ENCODE measurements at places on chromosomes 6 and 20.

GRCh38 chr6:167973148-167973885 is 24.2 kb upstream of the KIF25 start:
- no peak for DNase-seq

- no peak for DNase-seq
These were observed 129.5 kb upstream of the SUPT3H start for GRCh38 chr6:45507186-45507585.

DNA sequence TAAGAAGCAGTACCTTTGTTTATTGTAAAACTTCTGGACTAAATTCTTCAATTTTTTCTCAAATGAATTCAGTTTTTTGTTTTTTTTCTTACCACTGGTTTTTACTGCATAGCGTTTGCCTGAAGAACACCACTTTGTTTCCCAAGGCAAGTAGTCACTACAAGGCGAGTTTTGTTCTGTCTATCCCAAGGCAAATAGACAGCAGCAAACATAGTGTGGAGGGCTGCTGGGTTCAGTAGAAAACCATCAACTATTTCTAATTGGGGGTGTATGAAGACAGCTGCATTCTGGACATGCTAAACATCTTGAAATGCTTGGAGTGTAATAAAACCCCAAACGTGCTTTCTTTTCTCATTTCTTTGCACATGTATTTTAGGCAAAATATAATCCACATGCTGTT is 197.4 kb downstream of the ESR1 start:
- DNase-seq: no peak

DNA sequence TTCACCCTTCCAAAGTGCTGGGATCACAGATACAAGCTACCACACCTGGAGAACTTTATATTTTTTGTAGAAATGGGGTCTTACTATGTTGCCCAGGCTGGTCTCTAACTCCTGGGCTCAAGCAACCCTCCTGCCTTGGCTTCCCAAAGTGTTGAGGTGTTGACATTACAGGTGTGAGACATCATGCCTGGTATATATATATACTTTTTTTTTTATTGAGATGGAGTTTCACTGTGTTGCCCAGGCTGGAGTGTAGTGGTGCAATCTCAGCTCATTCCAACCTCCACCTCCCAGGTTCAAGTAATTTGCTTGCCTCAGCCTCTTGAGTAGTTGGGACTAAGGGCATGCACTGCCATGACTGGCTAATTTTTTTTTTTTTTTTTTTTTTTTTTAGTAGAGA is 5.4 kb downstream of the FKBP5 start:
- DNase-seq: no peak

DNA sequence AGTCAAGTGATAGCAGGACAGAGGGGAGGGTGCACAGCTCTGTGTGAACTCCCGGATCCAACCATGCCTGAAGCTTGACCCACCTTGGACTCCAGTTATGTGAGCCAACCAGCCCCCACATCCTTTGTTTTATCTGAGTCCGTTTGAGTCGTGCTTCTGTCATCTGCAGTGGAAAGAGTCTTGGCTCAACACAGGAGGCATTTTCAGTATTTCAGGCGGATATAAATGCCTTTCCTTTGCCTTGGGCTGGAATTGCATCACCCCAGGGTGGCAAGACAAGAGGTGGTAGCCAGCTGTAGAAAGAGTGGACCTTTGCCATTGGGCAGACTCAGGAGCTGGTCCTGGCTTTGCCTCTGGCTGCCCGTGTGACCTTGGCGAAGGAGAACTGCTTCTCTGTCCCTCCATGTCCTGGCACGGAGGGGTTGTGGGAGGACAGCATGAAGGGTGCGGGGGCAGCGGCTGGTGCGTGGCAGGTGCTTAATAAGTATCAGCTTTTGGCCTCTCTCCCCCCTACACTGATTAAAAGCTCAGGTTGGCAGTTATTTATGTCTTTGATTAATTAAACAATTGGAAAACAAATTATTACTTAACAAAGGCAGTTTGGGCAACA is 42.6 kb upstream of the APCDD1L start:
- DNase-seq: no peak

DNA sequence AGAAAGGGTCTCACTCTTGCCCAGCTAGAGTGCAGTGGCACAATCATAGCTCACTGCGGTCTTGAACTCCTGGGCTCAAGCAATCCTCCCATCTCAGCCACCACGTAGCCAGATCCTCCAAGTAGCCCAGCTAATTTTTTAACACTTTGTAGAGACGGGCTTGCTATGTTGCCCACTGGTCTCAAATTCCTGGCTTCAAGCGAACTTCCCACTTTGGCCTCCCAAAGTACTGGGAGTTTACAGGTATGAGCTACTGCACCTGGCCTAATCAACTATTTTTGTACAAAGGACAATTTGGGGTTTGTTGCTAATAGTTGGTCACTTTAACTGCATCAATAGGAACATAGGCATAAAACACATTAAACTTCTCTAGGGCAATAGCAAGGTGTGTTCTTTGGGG is 29.9 kb upstream of the SYNCRIP start:
- DNase-seq: no peak

- DNase-seq: no peak
These were observed 29.7 kb downstream of the VPS52 start for GRCh38 chr6:33241968-33242367.

DNA sequence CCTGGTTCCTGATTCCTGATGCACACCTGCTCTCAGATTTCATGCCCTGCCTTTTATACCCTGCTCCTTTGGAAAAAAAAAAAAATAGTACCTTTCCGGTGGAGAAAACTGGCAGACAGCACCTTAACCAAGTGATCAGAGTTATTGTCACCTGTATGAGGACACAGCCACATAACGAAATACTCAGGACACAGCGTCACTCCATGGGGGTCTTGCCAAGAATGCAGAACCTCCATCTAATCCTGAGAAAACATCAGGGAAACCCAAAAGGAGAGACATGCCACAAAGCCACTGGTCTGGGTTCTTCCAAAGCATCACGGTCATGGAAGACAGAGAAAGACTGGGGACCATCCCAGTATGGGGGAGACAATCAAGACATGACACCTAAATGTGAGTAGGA is 29.1 kb downstream of the BFSP1 start:
- DNase-seq: no peak

DNA sequence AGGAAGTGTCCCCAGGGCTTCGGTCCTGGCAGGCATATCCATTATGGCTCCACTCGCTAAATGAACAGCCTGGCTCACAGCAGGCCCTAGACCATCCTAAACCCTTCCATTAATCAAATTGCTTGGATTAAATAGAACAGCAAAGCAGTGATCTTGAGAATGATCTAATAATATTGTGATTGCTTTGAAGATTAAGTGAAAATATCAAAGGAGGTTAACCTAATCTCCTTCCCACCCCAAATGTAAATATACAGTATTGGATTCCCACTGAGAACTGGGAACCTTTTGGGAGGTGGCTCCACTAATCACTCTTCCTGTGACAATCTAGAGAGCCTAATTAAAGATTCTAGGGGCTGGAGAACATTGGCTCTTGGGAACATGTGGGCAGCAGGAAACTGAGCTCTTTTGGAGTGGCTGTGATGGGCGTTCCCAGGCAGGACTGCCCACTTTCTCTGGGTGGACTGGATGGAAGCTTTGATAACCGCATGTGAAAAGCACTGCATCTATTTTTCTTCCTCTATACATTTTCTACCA is 68.3 kb upstream of the FRMD1 start:
- DNase-seq: no peak

DNA sequence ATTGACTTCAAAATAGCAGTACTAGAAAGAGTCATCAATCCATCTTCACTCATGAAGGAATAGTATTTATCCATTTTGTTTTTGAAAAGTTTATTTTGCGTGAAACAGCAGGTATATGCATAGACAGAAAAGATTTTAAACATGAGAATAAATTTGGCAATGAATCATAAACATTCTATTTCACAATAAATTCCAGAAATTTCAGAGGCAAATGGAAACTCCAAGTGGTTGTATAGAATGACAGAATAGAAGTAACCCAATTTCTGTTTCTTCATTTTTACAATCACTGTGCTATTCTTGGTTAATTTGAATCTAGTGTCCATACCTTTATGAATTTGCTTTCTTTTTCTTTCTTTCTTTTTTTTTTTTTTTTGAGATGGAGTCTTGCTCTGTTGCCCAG is 173.0 kb upstream of the ECI2 start:
- no peak for DNase-seq

- no peak for DNase-seq
These were observed 8.2 kb downstream of the PPP1R14C start for GRCh38 chr6:150150821-150151646.

DNA sequence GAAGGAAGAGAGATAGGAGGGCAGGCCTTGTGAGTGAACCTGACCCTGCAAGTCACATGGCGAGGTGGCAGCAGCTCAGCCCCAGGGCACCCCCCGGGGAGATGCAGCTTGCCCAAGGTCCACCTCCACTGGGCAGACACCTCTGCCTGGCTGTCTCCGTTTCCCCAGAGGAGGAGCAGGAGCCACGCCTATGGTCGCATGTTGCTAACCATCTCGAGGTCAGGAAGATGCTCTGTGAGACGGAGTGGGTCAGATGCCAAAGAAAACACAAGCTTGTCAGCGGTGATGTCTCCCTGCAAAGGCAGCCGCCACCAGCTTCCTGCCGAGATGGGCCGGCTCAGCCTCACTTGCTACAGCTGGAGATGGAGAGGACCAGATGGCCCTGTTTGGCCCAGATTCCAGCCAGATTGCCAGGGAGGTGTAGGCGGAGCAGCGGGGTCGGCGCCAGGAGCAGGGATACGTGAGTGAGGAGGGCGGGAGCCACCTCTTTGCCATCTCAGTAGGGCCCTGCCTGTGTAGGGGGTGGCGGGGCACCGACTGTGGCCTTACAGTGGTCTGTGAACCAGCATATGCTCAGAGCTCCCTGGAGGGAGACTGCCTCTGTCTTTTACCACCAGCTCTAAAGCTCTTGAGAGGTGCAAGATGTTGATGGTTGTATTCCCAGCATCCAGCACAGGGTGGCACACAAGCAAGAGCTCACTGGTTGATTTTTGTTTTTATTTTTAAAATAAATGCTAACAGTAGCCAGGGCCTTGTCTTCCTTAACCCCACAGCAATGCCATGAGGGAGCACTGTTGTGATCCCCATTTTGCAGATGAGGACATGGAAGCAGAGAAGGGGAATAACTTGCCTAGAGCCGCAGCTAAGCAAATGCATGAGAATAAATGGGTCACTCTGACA is 42.9 kb upstream of the FAM83D start:
- peak; percentile 95 for DNase-seq

GRCh38 chr6:169274781-169275180 is 21.1 kb upstream of the THBS2 start:
- no peak for DNase-seq

- DNase-seq: peak; percentile 78
These were observed 33.1 kb upstream of the LCA5 start for GRCh38 chr6:79570129-79571029.

- DNase-seq: no peak
These were observed 370.8 kb upstream of the JAG1 start for GRCh38 chr20:11044561-11044960.

DNA sequence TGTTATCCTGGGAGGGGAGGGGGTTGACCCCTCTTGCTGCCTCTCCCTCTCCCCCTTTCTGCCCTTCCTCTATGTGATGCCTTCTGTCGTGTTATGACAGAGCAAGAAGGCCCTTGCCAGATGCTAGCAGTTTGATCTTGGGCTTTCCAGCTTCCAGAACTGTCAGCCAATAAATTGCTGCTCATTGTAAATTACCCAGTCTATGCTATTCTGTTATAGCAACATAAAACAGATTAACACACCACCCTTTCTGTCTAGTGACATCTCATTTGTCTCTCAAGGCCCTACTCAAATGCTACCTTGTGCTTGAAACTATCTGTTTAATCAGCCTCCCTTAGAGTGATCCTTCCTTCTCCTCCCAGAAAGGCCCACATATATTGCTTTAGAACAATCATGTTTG is 16.4 kb upstream of the MAP3K4 start:
- DNase-seq: no peak

- DNase-seq: no peak
These were observed 897 bp downstream of the CD2AP start for GRCh38 chr6:47478233-47479139.

DNA sequence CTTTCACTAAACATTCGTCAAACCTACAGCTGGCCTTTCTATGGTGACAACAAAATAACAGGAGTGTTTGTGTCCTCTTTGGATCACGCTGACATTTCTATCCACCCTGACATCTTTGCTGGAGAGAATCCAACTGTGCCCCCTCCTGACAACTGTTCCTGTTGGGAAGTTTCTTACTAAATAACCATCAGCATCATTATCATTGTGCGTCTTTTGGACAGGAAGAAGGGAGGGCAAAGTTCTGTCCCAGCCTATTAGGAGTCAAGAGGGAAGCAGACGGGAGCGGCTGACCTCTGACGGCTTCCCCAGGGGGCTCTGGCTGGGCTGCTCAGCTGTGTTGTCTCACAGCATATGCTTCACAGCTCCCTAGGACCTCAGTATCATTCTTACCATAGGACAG is 195.9 kb upstream of the SULF2 start:
- no peak for DNase-seq

GRCh38 chr6:18207438-18207837 is 52.2 kb downstream of the KDM1B start:
- DNase-seq: no peak

DNA sequence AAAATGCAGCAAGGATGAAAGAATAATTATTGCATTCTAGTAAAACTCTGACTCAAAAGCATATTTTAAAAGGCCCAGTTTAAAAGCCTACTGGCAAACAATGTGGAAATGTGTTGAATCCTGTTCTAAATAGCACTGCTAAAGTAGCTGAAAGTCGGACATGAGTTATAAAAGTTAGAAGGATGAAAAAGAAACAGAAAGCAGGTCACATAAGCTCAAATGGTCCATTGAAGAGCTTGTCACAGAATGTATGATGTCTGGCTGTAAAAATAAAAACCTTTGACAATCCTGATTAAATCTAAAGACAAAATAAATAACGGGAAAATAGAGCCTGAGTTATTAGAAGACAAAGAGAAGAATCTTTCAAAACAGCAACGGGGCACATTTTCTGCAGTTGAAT is 218.6 kb upstream of the UFL1 start:
- no peak for DNase-seq

- no peak for DNase-seq
These were observed 125.8 kb downstream of the C6orf118 start for GRCh38 chr6:165183496-165184140.

- no peak for DNase-seq
These were observed 8.1 kb upstream of the FAM50B start for GRCh38 chr6:3841066-3841454.

DNA sequence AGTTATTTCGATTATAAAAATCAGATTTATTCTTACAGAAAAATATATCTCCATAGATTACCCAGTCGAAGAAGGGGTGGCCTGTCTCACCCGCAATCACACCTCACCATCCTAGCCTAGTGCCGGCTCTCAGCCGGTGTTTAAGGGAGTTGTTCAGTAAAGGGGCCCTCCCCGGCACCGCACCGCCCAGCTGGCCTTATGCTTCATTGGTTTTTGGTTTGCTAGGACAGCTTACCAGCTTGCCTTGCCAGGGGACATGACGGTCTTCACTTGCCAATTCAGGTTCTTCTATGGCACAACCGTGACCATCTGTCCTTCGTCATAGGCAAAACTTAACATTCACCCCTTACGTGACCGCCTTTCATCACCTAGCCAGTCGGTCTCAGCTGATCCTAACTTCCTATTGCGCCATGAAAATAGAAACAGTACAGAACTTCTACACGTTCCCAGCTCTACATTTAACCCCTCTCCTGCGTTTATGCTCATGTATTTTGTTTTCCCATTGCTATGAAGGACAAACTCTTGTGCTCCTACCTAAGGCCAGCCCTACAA is 44.7 kb upstream of the SLC22A16 start:
- no peak for DNase-seq
